Body of pancreas (tissue), 4 donors: ENCODE measurements at places on chromosomes 11 and 22. TPM values are rescaled to one million over a fixed set of nuclear protein-coding genes. Genes with fewer than 3 reads are reported as not detected.

Gene C11orf91
- total RNA-seq = not detected

Gene CDC42EP1
- 84.7 TPM for total RNA-seq

Gene MFRP
- 0.52 TPM for total RNA-seq

Gene NECTIN1
- 31.6 TPM for total RNA-seq

Gene PHF21A
- 11.7 TPM for total RNA-seq

Gene YAP1
- 26.0 TPM for total RNA-seq

Gene WNT11
- total RNA-seq = 4.2 TPM

Gene OR51F2
- not detected for total RNA-seq

Gene BIK
- 11.5 TPM for total RNA-seq
